ENCODE measurements at places on chromosomes 1 and 21.

DNA sequence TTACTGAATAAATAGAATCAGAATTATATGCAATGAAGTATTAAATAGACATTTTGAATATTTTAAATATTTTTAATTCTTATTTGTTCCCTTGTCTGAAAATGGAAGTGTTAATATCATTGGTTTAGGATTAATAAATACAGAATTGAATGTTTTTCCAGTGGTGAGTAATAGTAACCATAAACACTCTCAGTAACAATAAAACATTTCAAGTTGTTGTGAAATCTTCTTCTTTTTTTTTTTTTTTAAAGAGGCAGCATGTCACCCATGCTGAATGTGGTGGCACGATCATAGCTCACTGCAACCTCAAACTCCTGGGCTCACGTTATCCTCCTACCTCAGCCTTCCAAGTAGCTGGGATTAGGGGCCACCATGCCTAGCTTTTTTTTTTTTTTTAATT, 86.2 kb upstream of the ZBTB18 start:
- H3K4me3 ChIP-seq, result no peak overlapping the region
- no peaks in the 10 kb centered on the region for H3K36me3 ChIP-seq
- H3K4me1 ChIP-seq, result no peaks in the 10 kb centered on the region
- H3K27me3 ChIP-seq, result no peaks in the 10 kb centered on the region
- H3K27ac ChIP-seq, result no peak overlapping the region

GRCh38 chr1:200118779-200119505, 91.4 kb downstream of the NR5A2 start:
- H3K27me3 ChIP-seq, result no peaks in the 10 kb centered on the region

DNA sequence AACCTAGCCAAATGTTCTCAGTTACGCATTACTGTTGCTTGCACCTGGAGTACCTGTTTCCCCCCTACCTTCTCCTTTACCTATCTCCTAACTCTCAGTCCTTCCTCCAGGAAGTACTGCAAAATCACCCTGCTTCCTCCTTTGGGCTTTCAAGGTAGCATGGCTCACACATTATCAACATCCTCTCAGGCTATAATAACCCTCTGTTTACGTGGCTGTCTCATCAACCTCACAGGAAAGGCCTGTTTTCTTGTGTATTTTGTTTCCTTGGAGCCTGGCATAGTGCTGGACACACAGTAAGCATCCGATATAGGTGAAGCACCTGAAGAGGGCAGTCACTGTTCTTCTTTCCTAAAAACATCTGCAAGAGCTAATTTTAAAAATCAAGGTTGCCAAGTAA, 32.7 kb upstream of the ANGPTL7 start:
- peak overlapping the region; percentile 34 for H3K27ac ChIP-seq
- no peak for DNase-seq
- H3K27me3 ChIP-seq, result no peaks in the 10 kb centered on the region
- H3K36me3 ChIP-seq, result no peaks in the 10 kb centered on the region
- no peak overlapping the region for H3K4me3 ChIP-seq
- peaks cover 2% of the 10 kb centered on the region for H3K4me1 ChIP-seq

DNA sequence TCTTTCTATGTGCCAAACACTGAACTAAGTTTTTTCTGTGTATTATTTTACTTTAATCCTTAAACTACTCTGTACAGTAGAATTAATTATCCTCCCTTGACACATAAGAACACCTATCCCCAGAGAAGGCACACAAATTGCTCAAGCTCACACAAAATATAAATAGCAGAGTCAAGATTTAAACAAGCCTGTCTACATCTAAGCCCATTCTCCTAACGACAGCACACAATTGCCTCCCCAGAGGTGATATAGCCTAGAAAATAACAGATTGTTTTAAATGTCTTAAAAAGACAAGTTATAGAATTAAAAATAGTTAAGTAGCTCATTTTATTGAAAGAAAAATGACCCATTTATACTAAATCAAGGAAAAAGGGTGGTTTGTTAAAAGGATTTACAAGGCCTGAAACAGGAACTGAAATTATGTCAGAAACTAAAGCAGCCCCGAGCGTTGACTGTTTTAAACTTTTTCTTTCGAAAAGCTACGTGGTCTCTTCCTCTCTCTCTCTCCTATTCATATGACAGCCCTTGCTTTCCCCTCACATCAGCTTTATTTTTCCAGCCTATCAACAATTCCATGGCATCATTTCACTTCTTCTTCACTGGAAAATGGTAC, 30.5 kb downstream of the TNFSF18 start:
- no peaks in the 10 kb centered on the region for H3K27me3 ChIP-seq
- no peaks in the 10 kb centered on the region for H3K36me3 ChIP-seq
- DNase-seq, result no peak

DNA sequence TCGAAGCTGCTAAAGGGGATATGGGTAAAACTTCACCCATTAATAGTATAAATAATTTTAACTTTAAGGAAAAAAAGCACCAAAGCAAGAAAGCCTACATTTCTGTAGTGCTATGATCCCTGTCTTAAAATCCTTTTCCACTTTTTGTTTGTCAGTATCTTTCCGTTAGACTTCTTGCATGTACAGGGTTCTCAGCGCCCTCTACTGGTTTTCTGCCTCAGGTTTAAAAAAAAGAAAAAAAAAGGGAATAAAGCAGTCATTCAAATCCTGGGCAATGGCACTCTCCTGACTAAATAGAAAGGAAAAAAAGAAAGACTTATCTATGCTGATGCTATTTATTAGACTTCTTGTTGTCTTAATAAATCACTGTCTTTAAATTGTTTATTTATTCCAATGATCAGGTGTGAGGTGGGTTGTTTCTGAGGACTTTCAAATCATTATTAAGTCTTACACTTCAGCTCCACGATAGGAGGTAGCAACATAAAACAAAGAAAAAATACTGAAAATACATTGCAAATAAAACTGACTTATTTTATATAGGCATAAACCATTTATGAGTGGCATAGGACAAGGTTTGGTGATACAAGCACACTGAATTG, 475.4 kb upstream of the NR5A2 start:
- no peak for DNase-seq
- no peaks in the 10 kb centered on the region for H3K27me3 ChIP-seq
- H3K4me3 ChIP-seq, result no peak overlapping the region

DNA sequence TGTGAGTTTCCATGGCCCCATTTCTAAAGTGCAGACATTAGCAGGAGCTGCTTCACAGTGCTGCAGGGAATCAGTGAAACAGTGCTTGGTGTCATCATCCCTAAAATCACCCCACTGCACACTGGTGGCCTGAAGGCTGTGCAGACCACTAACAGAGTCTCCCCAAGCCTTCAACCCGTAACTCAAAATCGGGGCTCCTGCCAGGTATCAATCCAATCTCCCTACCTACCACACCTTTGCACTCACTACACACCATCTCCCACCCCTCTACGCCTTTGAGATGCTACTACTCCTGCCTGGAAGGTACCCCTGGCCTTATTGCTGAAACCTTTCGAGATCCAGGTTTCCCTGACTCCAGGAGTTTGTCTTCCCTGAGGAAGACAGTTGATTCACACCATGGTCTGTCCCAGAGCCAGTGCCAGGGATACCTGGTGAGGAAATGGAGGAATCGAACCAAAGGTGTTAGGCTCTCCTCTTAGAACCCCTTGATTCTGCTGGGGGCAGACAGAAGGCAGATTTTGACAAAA, 25.5 kb downstream of the SLC2A1 start:
- H3K27me3 ChIP-seq, result no peaks in the 10 kb centered on the region
- no peak overlapping the region for H3K4me3 ChIP-seq
- no peak for DNase-seq
- H3K36me3 ChIP-seq, result peaks cover 5% of the 10 kb centered on the region
